Activated CD4-positive, CD25-positive, alpha-beta regulatory T cell treated with anti-CD3 and anti-CD28 coated beads, Interleukin-2, amount 50 U/mL, for 24 hours (primary cell): ENCODE measurements at places on chromosomes 5 and 9.

GRCh38 chr9:11872471-11872870 lies 820.7 kb upstream of the TYRP1 start:
- ATAC-seq: no peak

DNA sequence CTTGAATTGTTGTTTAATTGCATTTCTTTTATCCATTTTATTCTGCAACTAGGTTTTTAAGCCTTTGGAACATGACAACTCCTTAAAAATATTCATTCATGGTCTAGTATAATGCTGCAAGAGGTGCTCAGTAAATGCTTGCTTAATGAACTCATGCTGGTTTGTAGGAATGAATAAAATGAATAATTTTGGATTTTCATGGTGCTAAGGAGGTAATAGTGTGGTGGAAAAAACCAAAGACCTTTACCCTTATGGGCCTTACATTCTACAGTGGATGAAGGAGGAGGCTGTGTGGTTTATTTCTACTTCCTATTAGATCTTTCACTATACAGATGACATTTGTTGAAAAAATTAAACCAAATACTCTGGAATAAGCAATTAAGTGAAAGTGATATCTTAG lies 43.4 kb downstream of the LRRTM2 start:
- ATAC-seq: no peak

- ATAC-seq: no peak
These were observed 120.2 kb downstream of the ENTREP1 start for GRCh38 chr9:69445251-69445650.

DNA sequence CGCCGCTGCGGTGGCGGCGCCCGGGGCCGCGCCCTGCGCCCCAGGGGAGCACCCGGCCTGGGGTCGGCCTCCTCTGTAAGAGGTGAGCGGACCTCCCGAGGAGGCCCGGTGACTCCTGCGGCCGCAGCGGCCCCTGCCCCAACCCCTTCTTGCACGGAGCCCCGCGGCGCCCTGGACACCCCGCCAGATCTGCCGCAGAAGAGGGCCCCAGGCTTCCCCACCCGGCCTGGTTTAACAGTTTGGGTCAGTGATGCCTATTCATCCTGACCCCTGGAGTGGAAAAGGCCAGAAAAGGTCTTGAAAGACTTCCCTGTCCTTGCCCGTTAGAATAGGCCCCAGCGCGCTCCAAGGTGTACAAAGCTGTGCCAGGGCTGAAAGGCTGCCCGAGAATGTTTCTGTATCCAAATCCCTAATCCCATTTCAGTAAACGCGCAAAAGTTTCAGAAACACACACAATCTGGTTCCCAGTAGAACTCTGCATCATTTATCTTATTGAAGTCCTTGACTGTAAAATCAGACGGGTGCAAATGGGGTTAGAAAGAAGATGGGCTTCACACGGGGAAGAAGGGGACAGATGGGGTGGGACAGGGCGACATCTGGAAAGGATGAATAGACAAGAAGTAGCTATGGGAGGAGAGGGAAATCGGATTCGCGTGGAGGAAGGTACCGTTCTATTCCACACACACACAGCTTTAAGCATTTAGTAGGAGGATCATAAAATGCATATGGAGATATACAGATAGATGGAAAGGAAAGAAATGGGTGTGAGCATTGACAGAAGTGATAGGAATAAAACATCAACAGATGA lies 1.1 kb upstream of the SSBP2 start:
- ATAC-seq: no peak

- ATAC-seq: no peak
These were observed 1079.9 kb upstream of the ACO1 start for GRCh38 chr9:31304576-31304975.

- ATAC-seq: no peak
These were observed 129.3 kb upstream of the EPB41L4A start for GRCh38 chr5:112548246-112548881.

DNA sequence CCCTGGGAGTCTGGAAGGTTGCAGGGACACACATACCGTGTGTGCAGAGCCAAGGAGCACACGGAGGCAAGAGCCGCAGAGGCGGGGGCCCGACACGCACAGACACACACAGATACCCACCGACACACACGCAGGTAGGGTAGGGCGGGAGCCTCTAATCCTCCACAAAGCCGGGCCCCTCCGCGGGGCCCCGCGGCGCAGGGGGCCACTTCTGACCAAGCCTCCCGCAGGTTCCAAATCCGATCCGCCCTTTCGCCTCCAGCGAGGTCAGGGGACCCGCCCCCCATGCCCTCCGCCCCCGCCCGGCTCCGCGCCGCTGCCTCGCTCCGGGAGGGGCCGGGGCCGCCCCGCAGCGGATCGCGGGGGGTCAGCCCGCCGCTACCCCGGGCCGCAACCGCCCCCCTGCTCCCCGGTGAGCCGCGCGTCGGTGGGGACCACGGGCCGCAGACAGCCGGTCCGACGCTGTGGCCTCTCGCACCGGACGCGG lies 1.4 kb upstream of the LMX1B start:
- ATAC-seq: peak; percentile 19

- no peak for ATAC-seq
These were observed 22.4 kb upstream of the FREM1 start for GRCh38 chr9:14932641-14933040.

DNA sequence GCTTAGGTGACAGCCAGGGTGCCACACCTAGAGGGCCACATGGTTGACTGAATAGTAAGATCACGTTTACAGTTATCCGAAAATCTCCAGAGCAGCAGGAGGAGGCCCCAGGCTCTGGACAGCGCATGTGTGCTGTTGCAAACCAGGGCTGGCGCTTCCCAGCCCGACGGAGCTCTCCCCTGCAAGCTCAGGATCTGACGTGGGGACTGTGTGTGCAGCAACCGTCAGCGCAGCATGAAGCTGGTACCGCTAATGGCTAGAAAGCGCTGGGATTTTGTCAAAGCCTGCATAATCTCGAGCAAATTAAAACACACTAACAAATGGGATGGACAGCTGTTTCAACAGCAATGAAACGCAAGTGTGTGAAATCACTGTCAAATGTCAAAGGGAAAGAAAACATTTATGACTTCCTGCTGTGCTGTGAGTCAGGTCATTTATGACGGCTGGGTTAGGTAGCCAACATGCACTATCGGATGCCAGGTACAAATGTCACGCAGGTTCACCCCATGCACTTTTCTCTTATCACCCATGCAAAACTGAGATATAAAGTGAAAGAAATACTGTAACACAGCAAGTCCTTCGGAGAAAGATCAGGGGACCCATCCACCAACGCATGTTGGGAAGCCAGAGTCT lies 7.5 kb downstream of the SURF4 start:
- ATAC-seq: no peak

GRCh38 chr9:96655198-96655851 lies at the start of gene PRXL2C:
Gene PRXL2C (minus strand): TSS chr9:96655317. CDS start chr9:96655281, 36 bp downstream.
- peak; percentile 91 for ATAC-seq

- ATAC-seq: no peak
These were observed 5.3 kb upstream of the SHOC1 start for GRCh38 chr9:111799915-111800526.

- ATAC-seq: no peak
These were observed 3.8 kb downstream of the RHOBTB3 start for GRCh38 chr5:95734906-95735305.

DNA sequence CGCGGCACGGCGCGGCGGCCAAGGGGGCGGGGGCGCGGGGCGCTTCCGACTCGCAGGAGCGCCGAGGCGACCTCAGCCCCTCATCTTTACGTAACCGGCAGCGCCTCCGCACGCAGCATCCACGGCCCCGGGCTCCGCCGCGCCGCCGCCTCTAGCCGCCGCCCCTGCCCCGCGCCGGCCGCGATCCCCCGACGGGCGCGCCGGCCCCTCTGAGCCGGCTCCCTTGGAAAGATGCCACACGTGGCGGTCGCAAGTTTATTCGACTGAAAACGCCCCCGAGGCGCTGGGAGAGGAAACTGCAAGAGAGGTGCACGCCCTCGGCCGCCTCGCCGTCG lies 1.0 kb downstream of the KLF9 start:
- peak; percentile 30 for ATAC-seq

DNA sequence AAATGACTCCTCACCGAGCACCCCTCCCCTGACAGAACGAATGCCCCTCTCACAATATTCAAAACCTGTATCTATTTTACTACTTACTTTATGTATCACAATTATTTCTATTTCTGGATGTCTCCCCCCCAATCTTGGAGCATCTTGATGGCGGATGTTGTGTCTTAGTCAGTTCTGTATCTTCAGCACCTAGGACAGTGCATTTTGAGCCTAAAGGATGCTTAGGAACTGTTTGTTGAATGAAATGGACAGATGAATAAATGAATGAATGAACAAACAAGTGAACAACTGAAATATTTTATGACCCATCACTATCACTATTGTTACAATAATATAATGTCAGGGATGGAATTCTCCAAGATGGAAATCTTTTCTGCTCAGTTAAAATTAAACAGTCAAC lies 295.7 kb downstream of the DNAH5 start:
- ATAC-seq: no peak

GRCh38 chr9:127778280-127779135 lies at the start of gene SH2D3C:
Gene SH2D3C (minus strand): TSS chr9:127778666. CDS start chr9:127778627, 39 bp downstream.
- ATAC-seq: peak; percentile 24

- ATAC-seq: no peak
These were observed 440.6 kb upstream of the IZUMO3 start for GRCh38 chr9:24986331-24986730.

- peak; percentile 27 for ATAC-seq
These were observed 40.3 kb downstream of the GLDC start for GRCh38 chr9:6605202-6605601.

- ATAC-seq: peak; percentile 82
These were observed at the start of gene ERAP2 for GRCh38 chr5:96876292-96876850. Gene ERAP2 (plus strand): TSS chr5:96876500. CDS start chr5:96879686, 3,186 bp downstream.

GRCh38 chr5:150517272-150518152 lies 9.6 kb downstream of the NDST1 start:
- ATAC-seq: no peak

DNA sequence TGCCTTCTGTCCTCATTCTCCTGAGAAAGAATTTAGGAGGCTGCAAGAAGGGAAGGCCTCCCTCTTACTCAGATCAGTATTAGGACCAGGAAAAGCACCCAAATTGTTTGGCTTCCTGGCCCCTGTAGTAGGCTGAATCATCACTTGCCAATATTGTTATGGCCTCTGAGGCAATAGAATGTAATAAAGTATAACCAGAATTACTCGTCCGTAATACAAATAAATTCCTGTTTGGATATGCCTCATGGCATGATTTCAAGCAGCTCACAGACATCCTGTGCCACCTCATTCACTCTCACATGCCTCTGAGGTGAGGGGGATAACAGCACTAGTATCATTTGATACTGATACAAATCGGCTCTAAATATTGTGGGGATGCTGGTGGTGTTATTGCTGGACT lies 427.3 kb downstream of the ISL1 start:
- ATAC-seq: no peak

DNA sequence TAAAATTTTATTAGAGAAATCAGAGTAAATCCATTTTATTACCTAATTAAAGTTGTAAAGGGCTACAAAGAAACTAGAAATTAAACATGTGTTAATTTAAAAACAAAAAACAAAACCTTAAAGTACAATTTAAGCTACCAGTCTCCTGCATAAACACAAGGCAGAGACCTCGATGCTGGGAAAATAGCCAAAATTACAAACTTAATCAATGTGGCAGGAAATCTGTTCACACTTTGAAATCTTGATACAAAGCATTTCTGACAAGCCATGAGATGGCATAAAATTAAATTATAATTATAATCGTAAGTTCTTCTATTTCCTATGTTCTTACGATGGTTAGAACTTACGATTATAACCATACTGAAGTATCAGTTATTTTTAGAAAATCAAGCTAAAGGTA lies 158.0 kb upstream of the FREM1 start:
- ATAC-seq: no peak

DNA sequence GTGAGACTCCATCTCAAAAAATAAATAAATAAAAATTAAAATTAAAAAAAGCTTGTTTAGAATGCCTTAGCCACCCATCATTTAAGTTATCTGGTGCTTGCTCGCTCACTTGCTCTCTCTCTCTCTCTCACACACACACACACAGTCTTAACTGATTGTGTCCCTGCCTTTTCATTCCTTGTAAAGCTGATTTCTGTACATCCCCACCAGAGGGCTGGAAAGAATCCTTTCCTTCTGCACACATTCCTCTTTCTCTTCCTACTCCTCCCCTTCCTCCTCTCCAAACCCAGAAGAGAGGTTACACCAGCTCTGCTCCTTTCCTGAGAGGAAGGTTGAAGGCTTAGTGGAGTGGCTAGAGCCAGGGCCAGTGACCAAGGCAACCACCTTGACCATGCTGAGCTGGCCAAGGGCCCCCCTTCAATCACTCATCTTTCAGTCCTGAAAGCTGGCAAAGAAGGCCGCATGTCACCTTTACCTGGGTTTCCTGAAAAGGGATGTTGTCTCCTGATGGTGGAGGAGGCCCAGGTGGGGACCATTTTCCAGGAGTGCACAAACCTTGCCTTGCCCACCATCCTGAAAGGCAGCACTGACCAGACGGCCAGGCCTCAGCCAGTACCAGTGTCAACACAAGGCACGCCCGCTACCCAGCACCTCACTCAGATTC lies 25.6 kb downstream of the STK10 start:
- ATAC-seq: no peak

DNA sequence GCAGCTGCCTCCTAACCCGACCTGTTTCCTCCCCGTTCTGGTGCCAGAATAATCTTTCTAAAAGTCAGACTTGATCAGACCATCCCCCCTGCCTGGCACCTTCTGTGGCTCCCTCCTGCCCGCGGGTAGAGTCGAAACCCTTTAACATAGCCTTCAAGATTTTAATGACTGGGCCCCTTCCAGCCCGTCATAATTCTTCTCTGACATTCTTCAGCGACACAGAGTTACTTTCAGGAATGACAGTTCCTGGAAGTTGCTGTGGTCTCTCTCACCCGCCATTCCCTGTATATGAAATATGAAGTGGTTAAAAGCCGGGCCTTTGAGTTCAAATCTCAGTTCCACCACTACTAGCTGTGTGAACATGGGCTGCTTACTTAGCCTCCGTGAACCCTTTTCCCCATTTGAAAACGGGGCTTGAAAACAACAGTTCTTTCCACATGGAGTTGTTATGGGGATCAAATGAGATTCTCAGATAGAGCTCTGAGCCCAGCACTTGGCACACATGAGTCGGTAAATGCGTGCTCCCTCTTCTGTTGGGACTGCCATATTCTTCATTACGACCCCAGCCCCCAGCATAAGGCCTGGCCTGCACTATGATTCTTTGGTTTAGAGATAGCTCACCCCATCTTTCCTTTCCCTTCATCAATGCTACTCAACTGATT lies 737 bp downstream of the NANS start:
- ATAC-seq: no peak

DNA sequence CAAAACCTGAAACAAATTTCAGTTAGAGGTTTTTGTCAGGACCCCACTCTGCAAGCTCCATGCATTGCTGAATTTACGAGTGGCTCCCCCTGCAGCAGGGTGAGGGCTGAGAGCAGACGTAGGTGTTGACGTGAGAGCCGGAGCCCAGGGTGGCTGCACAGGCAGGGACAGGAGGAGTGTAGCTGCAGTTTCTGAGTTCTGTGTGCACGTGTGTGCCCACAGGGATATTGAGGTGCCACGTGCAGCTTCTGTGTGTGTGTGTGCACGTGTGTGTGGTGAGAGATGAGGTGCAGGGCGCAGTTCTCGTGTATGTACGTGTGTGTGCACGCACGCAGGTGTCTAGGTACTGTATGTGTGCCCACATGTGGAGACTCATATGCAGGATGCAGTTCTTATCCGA lies 14.6 kb downstream of the PLEKHG4B start:
- ATAC-seq: no peak
